AG08396 (cell line): ENCODE measurements at places on chromosomes 2 and 18.

DNA sequence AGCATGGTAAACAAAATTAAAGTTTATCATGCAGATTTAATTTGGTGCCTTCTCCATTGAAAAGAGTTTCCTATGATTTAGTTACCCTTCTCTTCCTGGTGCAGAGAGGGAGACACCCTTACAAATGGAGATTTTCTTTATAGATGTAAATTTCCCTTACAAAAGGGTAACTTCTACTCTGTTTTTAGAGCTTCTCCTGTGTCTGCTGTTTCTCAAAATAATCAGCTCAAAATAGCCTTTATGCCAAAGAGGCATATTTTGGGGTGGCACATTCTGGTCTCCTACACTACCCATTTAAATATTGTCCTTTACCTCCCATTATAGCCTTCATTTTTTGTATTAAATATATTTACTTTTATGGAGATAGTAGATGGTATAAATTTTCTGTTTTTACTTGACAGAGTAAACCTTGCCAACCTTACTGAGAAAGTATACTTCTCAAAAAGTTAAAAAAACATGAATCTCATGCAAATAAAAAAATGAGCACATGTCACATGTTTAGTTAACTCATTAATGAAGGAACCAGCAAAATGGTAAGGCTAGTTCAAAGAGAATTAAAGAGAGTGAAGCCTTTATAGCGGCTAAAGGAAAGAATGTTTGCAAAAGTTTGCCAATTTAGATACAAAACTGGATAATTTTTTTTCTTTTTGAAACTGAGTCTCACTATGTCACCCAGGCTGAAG is 83.3 kb upstream of the MSH6 start:
- no peak for DNase-seq

- no peak for DNase-seq
These were observed 73.1 kb downstream of the CPO start for GRCh38 chr2:207012461-207012860.

- DNase-seq: no peak
These were observed 180.6 kb downstream of the FSIP2 start for GRCh38 chr2:185919155-185919554.

DNA sequence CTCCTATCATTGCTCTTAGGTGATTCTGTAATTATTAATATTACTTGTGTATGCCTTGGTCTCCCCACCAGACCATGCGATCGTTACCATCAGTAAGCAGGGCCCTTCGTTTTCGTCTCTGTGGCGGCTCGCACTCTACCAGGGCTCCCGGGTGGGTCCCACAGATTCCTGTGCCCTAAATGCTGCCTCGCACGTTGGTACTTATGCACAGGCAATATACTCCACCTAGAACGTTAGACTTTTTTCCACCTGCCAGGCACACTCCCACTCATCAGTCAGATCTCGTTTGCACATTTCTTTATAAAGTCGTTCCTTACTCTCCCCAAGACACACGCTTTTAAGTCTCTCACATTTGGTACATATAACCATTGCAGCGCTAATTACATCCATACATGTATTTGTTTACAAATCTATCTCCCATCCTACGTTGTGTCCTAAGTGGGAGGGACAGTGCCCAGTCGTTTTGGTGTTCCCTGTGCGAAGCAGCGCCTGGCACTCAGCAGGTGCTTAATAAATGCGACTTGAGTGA is 901 bp downstream of the FEZ2 start:
- no peak for DNase-seq

GRCh38 chr18:74081966-74082741 is 65.5 kb downstream of the FBXO15 start:
- DNase-seq: peak; percentile 89

GRCh38 chr2:65979446-65979845 is 455.5 kb upstream of the MEIS1 start:
- DNase-seq: no peak

DNA sequence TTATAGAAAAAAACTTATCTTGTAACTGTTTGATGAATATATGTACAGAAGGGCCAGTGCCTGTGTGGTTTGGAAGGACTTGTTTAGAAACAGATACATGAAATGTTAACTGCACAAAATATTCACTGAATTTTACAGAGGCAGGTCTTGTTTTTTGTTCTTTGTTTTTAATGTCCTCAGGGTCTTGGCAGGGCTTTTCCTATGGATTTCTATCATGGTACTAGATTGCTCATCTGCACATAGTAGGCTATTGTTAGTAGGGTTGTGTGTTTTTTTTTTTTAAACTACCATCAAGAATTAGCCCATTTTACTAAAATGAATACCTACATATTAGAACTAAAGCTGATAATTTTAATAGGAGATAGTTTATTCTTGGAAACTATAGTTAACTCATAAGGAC is 3.5 kb downstream of the CABYR start:
- no peak for DNase-seq

- no peak for DNase-seq
These were observed 204.7 kb upstream of the ITGA4 start for GRCh38 chr2:181252262-181253148.

DNA sequence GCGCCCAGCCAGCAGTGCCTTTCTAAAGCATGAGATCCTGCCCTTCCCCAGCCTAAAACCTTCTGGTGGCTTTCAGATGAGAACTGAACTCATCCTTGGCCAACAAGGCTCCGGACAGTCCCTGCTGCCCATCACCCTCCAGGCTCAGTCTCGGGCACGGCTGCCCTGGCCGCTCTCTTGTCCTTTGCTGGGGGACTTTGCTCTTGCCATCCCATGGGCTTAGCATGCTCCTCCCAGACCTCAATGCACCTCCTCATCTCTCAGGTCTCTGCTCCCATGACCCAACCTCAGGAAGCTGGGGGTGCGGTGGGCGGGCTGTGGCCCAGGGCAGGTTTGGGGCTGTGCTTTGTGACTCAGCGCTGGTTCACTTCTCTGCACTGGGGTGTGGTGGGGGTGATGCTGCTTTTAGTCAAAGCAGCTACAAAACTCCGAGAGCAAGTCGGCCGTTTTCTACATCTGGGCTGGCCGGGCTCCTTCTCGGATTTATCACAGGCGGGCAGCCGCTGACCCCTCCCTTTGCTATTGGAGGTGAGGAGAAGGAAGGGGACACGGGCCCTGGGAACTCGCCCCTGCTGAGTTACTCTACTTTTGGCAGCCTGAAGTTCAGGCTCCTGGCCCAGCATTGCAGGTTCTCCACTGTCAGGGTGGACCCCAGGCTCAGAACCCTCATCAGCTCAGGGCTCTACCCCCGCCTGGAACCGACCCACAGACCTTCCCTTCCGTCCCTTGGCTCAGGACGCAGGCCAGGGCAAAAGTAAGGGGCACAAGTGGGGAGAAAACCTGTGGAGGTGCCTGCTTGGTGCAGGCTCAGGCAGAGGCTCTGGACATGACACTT is 90.6 kb upstream of the TAF1B start:
- DNase-seq: peak; percentile 70

DNA sequence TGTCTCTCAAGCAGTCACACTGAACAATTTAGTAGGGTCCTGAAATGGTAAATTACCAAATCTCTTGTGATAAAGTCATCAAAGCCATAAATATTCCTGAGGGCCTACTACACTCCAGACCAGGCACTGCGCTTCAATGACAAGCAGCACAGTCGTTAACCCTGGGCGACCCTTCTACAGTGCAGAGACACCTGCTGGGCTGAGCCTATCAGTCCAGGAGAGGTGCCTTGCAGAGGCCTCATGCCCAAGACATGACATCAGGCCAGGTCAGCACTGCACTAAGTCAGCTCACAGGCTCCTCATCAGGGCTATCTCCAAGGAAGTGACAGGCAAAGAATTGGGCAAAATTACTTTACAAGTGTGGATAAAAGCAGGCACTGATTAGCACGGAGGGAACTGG is 166.4 kb upstream of the EPB41L3 start:
- DNase-seq: no peak

GRCh38 chr2:127705391-127706065 is 4.2 kb downstream of the SFT2D3 start:
- no peak for DNase-seq

DNA sequence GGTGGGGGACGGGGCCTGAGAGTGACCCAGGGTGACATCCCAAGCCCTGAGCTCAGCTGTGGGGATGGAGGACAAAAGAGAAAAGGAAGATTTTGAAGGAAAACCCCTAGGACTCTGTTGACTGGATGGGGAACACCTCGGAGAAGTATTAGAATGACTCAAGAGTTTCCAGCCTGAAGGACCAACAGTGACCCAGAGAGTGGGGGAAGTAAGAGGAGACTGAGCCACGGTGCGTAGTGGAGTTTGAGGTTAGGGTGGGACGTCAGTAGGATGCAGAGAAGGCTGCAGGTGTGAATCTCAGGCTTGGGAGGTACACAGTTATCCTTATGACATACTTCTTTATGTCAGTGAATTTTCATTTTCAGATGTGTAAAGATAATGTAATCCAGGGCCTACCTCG is 119.5 kb downstream of the NCK2 start:
- DNase-seq: no peak

GRCh38 chr2:177909962-177910361 is 162.6 kb downstream of the PDE11A start:
- DNase-seq: no peak

- DNase-seq: peak; percentile 58
These were observed 61.0 kb downstream of the SPP2 start for GRCh38 chr2:234111523-234111922.
